ENCODE measurements at places on chromosomes 4 and X.

DNA sequence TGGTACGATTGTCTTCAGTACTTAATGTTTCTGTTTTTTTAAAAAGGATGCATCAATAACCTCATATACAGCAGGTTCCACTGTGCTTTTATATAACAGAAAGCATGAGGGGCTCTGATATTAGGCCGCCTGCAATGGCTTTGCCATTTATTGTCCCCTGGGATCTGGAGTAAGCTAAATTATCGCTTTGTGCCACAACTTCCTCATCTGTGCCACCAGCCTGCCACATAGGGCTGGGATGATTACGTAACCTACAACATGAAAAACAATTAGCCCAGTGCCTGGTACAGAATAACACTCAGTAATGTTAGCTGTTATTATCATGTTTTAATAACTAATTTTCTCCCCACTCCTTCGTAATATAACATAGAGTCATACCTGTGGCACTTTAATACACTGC is 65.5 kb upstream of the TRIM2 start:
- DNase-seq, result no peak

- DNase-seq, result no peak
Observed at GRCh38 chr4:184370711-184371389, 103.5 kb downstream of the IRF2 start.

GRCh38 chr4:163384434-163384833 is 40.7 kb downstream of the NPY5R start:
- no peak for DNase-seq

DNA sequence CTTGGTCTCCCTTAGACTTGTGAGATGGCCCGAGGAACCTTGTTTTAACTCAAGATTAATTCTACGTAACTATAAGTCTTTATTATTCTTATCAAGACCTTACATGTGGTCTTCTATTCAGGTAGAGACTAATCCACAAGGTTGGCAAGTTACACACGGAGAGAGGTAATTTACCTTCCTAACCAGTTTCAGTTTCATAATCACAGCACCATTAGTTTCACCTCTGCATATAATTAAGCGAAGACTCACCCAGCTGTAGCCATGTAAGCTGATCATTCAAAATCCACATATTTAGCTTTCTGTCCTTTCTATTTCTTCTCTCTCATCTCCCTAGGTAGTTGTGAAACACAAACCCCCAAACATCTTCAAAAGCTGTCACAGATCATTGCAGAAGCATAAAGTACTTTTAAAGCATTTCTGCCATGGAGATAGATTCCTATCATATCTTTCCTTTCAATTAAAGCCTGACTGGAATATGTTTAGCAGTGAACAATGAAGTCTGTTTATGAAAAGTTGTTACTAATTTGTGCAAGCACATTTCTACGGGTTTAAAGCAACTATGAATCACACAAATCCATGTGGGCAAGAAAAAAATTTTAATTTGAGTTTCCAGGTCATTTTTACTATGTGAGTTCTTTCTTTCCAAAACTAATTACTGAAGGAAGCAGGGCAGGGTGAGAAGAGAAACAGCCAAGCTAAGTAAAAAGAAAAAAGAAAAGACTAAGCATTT is 78.5 kb downstream of the BTC start:
- no peak for DNase-seq

GRCh38 chr4:40687676-40688389 is 58.2 kb upstream of the RBM47 start:
- no peak for DNase-seq

- DNase-seq, result no peak
Observed at GRCh38 chr4:25531272-25531671, 124.4 kb upstream of the SLC34A2 start.

DNA sequence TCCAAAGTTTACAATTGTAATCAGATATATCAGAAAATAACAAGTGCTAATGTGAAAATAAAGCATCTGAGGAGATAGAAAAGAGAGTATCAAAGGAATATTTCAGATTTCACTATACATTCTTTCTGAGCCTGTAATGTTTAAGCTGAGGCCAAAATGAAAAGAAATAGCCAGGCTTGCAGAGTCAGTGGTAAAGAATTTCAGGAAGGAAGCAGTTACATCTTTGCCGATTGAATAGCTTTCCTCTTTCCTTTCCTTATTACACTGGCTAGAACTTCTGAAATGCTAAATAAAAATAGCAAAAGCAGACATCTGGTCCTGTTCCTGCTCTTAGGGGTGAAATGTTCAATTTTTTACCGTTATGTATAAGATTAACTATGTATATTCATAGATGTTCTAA is 1441.6 kb upstream of the PCDH7 start:
- DNase-seq, result no peak

DNA sequence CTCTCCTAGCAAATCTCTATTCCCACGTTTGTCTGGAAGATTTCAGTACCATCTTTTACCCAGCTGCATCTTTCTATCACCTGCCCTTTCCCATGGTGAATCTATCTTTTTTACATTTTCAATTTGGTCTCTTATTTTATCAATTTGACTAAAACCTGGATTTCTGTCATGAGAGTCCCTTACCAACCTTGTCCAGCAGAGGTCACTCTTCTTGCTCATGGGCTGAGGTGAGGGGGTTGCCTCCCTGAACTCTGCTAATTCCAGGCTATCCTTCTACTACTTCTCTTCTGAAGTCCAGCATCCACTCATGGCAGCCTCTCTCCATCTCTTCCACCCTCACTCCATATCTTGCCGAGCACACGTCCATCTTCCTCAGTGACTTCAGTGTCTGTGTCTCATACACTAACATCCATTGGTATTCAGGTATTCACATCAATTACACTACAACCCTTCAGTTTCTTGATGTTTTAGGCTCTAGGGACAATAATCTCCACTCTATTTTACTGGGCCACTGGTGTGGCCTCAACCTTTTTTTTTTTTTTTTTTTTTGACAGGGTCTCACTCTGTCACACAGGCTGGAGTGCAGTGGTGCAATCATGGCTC is 17.8 kb upstream of the ZNF827 start:
- no peak for DNase-seq

GRCh38 chrX:27976284-27976683 is 5.0 kb downstream of the DCAF8L1 start:
- DNase-seq, result no peak

GRCh38 chr4:61517144-61517543 is 317.0 kb downstream of the ADGRL3 start:
- no peak for DNase-seq

- DNase-seq, result no peak
Observed at GRCh38 chr4:154344686-154345085, 146.9 kb downstream of the DCHS2 start.

DNA sequence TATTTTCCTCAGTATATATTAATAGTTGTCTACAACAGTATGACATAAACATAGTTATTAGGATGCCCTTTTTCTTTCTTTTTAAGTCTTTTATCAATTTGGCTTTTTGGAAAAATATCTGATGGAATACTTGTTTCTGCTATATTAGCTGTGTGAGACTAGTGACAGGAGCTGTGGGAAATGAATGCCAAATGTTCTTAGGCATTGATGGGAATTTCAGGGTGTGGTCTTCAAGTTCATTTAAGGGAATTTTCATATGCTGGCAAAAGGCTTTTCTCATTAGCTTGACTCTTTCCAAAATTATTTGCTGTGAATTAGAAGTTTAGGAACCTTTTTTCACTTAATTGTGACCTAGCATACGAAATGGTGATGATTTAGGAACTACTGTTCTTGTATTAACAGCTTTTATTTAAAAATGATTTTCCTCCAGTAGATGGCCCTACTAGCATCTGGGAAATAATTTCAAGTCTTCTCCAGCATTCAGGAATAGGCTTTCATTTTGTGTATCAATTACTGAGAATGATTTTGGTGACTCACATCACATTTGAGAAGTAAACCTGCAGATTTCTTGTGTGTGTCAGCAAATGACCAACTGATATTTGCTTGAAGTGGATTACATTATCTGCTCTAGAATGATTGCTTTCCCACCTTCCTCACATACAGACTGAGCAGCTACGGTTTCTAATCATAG is 70.9 kb downstream of the HTT start:
- no peak for DNase-seq

- DNase-seq, result no peak
Observed at GRCh38 chr4:11496351-11496829, 67.7 kb upstream of the HS3ST1 start.

DNA sequence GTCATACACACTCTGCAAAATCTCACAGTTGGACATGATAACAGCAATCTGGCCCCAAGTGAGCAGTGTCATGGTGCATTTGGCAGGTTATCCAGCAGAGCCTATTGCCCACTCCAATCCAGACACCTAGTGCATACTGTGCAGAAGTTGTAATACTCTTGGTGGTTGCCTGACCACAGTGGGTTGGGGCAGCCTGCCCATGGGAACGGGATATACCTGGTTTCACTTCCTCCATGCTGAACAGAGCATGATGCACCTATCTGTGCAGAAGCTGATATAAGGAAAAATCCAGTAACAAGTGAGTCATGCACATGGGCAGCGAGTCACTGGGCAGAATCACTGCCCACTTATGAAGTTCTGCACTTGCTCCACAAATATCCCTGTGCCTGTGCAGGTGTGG is 105.3 kb upstream of the IGSF1 start:
- DNase-seq, result no peak

DNA sequence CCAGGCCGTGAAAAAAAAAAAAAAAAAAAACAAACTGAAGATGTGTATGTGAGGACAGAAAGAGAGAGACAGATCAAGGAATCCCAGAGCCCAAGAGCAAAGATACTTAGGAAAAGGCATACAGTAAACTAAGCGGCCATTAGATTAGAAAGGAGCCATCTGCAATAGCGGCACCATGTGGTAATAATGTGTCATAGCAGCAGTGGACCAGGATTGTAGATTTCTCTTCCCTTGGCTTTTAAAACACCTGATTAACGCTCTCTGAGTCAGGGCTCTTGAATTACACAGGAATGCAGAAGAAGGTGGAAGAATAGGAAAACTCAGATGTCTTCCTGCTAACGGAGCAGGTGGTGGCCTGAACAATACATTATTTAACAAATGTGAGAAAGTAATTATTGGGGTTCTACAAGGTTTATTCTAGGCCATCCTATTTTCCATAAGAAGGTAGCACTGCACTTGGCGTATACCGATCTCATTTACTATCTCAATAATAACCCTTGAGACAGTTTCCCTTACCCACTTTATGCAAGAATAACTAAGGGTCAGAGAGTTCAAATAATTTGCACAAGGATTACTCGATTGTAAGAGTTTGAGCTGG is 182.7 kb downstream of the KCNIP4 start:
- DNase-seq, result no peak

- no peak for DNase-seq
Observed at GRCh38 chrX:153628665-153629064, 18.3 kb upstream of the DUSP9 start.

GRCh38 chrX:40176351-40177116 is 78.8 kb upstream of the BCOR start:
- peak; percentile 56 for DNase-seq

GRCh38 chr4:85792376-85793232 is 317.7 kb downstream of the ARHGAP24 start:
- no peak for DNase-seq

GRCh38 chr4:17098996-17099395 is 200.6 kb upstream of the LDB2 start:
- DNase-seq, result no peak

DNA sequence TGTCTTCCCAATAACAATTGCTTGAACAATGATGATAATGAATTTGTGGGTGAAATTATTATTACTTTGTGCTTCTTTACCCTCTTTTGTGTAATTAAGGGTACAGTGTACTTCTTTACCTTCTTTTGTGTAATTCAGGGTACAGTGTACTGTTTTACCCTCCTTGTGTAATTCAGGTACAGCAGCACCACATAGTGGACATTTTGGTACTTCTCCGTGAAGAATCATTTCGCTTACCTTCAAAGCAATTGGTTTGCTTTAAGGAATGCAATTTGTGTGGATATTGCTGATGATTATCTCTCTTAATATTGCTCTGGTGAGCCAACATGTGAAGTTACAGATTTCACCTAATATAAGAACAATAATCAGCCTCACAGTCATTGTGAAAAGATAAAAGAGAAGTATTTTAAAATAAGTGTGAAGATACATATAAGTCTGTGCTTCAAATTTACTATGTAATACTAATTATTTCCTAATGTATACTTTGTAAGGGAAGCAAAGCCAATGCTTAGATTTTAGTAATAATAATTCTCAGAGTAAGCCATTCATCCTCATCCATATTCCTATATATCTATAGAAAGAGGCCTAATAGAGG is 27.2 kb upstream of the SEC24B start:
- DNase-seq, result no peak

- DNase-seq, result no peak
Observed at GRCh38 chr4:185269286-185269685, 59.9 kb downstream of the SNX25 start.

DNA sequence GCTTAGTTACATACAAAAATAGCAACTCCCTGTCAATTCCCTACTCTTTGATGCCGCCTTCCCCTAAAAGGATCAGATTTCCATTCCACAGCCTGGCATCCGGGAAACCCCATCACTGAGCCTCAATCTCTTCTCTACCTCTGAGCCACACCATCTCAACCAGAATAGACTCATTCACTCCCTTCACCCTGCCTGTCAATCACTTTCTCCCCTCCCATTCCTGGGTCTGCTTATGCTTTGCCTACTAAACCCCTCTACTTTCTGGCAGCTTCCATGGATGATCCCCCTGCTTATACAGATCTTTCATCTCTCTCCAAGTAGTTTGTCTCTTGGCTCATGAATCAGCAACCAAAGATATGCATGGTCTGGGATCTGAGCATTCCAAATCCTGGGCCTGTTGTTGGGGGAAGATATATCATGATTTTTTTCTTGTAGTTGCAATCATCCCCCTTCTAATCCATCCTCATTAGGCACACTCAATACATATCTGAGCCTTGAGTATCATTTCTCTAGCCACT is 2.6 kb downstream of the AMER1 start:
- DNase-seq, result no peak

- no peak for DNase-seq
Observed at GRCh38 chr4:88535090-88535755, 11.6 kb upstream of the PYURF start.

DNA sequence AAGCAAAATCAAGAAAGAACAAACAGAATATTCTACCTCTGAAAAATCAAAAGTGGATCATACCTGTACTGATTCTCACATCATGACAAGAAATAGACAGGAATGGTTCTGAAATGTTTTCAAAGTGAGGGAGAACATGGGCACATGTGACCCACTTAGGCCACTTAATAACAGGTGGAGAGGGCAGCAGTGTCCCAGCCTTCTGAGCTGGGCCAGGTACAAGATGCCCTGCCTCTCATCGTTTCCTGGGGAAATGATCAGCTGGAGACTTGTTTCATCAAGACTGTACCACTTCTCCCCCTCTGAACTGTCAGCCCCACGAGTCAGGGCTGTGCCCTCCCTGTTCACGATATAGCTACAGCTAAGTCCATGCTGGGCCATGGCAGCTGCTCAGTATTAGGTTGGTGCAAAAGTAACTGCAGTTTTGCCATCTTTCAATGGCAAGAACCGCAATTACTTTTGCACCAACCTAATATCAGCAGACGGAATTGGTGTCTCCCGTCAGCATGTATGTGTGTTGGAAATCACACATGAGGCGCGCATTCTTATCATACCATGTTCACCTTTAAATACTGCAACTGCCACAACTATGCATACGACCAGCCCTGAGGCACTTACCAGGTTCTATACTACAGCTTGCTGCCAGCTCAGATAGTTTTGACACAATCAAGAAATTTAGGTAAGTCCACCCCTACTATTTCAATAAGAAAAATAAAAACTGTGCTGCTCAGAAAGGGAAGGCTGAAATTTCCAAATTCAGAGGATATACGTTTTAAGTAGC is 71.4 kb downstream of the GATB start:
- no peak for DNase-seq

GRCh38 chr4:133147921-133148689 is 989 bp upstream of the PCDH10 start:
- DNase-seq, result no peak

All from activated CD8-positive, alpha-beta memory T cell treated with anti-CD3 and anti-CD28 coated beads for 4 hours (primary cell).